ENCODE measurements at places on chromosomes 5 and 9.

DNA sequence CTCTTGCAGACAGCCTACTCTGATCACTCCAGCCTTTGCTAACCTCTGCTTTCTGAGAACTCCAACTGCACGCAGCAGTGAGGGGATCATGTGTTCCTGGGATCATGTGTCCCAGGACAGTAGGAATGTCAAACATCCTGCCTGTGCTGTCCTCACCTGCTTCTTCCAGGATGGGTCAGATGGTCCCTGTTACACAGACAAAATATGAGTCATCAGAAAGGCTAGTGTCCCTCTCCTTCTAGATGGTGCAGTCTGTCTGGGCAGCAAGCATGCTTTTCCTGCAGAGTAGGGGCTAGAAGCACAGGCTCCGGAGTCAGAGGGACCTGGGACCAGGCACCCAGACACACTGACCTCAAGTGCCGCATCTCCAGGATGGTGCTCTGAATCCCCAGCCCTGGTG is 20.1 kb upstream of the SLC25A48 start:
- DNase-seq, result no peak

GRCh38 chr5:126055348-126055729 is 367.9 kb upstream of the GRAMD2B start:
- DNase-seq, result no peak

GRCh38 chr5:84783003-84783402 is 398.3 kb upstream of the EDIL3 start:
- DNase-seq, result no peak

DNA sequence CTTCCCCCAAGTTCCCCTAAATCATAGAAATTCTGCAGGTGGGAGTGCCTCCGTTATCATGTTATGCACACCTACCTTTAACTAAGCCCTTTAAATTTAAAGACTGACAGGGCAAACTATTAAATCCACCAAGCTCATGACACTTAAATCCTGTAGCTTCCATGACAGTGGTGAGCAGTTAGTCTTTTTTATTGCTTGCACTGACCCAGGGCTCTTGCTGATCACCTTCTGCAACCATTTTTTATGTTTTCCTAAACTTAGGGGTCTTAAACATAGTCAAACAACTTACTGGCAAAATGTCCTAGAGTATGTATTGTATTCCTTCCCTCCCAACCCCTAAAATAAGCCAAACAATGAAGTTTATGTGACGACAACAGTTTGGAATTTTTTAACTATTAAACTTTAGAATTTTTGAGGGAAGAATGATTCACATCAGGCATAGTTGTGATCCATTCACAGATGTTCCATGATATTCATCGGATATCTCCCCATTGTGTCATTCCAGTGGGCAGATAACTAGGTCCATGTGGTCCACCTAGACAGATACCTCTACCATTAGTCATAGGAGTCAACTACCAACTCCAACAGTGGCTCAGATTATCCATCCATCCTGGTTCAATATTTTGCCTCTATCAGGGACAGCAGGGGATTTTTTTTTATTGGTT is 283.1 kb downstream of the ADAMTS6 start:
- peak; percentile 96 for DNase-seq

DNA sequence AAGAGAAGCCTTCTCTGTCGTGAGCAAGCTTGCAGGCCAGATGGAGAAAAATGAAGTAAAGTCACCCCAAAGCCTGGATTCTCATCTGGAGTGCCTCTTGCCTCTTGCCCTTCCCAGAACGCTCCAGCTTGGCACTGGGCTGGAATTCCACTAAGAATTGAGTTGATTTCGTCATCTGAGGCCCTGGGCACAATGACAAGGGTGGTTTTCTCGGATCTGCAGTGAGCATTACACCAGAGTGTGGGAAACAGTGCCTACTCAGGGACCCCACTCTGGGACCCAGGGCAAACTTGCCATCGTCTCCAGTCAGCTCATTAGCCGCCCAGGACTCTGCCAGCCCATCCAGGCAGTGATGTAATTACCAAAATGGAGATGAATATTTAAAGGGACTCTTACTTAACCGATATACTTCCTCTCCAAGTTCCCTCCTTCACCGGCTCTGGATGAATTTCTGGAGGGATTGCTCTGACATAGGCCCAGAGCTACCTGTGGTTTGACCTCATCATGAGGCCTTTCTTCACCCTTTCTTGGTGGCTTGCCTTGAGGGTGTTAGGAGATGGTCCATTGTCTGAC is 44.7 kb upstream of the LCP2 start:
- no peak for DNase-seq

- no peak for DNase-seq
Observed at GRCh38 chr9:113164536-113165300, 13.9 kb downstream of the SLC31A2 start.

GRCh38 chr5:146884066-146884626 is 5.6 kb upstream of the PPP2R2B start:
- no peak for DNase-seq

DNA sequence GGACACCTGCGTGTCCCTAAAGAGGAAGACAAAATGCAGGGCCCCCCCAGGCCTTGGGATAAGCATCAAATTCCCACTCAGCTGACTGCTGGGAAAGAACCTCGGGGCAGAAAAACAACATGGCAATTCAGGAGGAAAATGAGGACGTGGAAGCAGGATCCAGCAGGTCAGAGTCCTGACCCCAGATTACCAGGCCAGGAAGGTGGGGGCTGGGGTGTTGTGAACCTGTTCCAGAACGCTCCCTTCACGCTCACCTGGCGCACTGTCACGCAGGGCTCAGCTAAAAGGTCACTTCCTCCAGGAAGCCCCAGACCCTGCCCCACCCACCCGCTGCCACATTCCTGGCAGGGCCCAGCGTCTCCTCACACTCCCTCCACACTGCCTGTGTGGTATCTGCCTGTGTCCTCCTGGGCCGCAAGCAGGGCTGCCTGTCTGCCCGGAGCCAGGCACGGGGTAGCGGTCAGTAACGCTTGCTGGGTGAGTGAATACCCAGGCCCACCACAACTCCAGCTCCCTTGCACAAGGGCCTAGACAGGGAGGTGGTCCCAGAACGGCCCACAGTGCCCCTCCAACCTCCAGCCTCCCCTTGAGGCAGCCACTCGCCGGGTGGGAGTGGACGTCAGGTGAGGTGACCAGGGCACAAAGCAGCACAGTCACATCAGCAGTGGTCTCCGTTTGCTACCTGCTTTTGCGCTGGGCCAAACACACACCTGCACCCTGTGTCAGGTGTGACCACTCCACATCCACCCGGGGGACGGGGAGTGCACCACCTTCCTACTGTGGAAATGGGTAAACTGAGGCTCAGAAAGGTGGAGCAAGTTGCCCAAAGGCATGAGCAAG is 18.1 kb downstream of the VAV2 start:
- DNase-seq, result no peak

GRCh38 chr5:96896806-96897205 is 20.5 kb downstream of the ERAP2 start:
- DNase-seq, result no peak

- DNase-seq, result no peak
Observed at GRCh38 chr9:73031350-73031749, 78.5 kb upstream of the ALDH1A1 start.

DNA sequence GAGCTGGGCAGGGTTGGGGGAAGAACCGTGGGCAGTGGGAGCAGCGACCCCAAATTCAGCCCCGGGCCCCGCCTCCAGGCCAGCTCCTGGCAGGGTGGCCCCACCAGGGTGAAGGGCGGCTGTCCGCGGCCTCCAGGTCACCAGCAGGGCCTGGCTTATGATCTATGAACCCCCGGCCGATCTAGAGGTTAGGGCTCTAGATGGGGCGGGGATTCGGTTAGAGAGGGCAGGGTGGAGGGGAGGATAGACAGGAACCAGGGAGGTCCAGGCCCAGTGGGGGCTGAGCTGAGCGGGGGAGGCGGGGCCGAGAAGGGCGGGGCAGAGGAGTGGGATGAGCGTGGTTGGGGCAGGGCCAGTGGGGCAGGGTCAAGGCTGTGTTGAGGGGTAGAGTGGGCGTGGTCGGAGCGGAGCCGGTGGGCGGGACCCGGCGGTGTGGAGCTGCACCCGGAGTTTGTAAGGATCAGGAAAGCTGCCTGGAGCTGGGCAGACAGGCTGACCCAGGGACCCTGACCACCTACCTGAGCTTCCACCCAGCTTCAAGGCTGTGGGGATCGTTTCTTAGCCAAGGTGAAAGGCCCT is 29.3 kb upstream of the OBP2B start:
- DNase-seq, result no peak

GRCh38 chr9:129836311-129837007 is 1.2 kb downstream of the USP20 start:
- no peak for DNase-seq

GRCh38 chr5:130502702-130503101 is 598.4 kb downstream of the CHSY3 start:
- DNase-seq, result no peak
